Activated T-cell treated with anti-CD3 and anti-CD28 coated beads, Interleukin-2, amount 50 U/mL, for 48 hours (primary cell): ENCODE measurements at places on chromosomes 5 and 9.

DNA sequence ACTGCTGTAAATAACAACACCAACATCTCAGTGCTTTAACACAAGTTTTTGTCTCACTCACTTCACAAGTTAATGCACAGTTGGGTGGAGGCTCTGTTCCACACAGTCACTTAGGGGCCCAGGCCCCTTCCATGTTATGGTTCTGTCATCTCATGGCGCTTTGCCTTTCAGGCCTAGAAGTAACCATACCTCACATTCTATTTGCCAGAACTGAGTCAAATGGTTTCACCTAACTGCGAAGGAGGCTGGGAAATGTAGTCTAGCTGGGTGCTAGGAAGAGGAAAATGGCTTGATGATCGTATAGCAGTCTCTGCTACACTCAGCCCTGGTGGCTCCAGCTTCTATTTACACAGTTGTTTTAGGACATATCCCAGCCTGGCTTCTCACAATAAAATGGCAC lies 23.1 kb upstream of the MVB12B start:
- DNase-seq, result no peak

GRCh38 chr9:95484225-95484624 lies 32.5 kb downstream of the PTCH1 start:
- DNase-seq, result no peak

- no peak for DNase-seq
Measured at GRCh38 chr5:115568668-115569067, 24.1 kb upstream of the FEM1C start.

DNA sequence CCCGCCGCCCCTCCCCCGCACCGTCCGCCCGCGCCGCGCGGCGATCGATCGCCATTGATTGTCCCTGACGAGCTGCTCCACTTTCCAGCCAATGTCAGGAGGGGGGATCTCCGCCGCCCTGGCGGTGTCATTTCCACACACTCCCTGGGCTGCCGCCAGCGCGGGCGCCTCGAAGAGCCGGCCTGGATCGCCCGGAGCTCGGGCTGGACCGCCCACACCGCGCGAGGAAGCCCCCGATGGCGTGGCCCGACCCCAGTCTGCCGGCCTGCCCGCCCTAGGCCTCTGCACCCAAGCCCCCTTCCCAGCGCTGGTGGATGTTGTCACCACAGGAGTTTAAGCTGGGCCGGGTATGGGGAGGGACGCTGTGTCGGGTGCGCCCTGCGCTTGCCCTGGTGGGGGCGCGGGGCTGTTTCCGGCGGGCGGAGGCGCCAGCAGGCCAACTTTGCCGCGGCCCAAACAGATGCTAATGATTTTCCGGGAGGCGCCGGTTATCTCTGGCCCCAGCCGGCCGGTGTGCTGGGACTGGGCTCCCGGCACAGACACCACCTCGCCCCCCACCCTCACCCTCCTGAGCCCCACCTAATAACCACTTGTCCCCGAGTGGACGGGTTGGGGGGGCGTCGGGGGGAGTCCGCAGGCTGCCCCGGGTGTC lies 10.6 kb upstream of the CXXC5 start:
- DNase-seq, result peak; percentile 57

DNA sequence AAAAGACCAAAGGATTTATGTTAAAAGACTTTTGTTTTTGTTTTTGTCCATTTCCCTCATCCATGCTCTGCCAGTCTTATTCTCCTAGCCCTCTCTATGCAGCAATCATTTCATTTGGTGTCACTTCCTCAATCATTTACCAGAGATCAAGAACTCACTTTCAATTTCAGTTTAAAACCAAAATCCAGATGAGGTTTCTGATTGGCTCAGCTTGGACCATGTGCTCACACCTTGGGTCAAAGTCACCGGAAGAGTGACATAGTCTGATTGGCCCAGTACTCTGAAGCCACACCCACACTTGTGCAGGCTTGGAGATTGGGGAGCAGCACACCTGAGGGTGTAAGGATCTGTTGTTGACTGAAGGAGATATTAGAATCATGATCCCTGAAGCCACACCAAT lies 79.6 kb downstream of the TLR4 start:
- DNase-seq, result no peak

- DNase-seq, result no peak
Measured at GRCh38 chr5:148499452-148499851, 115.7 kb downstream of the FBXO38 start.
